ENCODE measurements at places on chromosomes 13 and 19.

DNA sequence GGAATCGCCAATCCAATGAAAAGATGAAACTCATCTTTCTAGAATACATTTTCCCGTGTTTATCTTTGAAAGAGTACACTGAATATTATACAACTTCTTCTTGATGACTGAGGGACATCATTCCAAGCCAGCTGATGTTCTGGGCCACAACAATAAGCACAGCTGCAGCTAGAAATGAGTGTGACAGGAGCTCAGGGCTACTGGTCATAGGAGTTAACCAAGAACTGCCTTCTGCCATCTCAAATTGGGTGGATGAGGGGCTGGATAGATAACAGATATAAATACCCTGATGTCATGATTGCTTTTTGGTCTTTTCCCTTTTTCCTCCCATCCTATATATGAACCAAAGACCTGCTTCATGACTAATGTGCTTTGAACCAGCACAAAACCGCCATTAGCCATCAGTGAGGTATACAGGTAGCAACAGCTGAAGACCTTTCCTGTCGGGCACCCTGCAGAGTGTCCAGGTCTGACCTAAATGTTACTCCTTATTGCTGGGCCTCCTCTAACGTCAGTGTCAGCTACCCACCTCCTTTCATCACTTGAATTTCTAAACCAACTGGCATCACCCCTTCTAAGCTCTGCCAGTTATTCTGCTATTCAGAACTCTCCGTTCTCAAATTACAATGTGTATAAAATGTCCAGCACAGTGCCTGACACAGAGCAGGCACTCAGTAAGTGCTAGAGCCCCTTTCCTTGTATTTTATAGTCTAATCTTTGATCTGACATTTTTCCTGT, 178.2 kb downstream of the ENOX1 start:
- DNase-seq: no peak

DNA sequence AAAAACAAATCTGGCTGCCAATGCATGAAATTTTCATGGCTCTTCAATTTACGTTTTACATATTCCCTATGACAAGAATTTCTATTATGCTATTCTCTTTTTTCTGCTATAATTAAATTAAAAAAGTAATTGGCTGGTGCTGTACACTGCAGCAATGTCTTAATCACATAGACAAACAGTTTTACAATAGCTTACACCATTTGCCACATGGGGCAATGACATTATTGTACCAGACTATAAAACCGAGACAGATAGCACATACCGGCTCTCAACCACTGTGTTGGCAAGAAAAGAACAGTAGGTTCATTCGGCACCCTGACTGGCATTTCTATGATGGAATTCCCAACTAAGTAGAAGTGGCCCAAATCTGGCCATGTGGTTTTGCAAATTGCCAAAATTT, 67.7 kb downstream of the DACH1 start:
- DNase-seq: no peak

DNA sequence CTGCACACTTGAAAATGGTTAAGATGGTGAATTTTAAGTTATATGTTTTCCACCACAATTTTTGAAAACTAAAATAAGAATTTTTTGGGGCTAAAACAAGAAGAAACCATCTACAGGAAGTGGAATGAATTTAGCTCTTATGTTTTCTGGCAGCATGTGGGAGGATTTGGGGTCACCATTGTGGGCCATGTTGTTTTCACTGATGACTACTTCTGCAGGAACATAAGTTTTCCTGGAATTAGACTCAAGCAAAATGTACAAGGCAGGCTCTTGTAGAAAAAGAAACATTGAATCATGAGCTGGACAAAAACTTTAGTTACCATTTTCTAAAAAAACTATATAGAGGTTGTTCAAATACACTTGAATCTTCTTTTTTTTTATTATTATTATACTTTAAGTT, 125.3 kb upstream of the C1QTNF9B start:
- DNase-seq: no peak

DNA sequence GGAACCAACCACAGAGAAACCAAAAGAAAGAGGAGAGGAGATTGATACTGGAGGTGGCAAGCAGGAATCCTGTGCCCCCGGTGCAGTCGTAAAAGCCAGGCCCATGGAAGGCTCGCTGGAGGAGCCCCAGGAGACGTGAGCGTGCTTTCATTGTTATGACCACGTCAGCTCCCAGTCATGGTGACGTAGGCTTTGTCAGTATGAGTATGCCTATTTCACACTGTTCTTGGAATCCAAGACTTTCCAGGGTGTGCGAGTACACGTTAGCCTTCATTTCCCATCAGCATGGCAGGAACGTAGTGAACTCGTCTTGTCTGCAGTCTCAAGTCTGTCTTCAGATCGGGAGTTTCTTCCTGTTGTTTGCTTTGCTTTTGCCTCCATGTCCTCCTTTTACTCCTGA, 15.4 kb upstream of the CHAMP1 start:
- no peak for DNase-seq

DNA sequence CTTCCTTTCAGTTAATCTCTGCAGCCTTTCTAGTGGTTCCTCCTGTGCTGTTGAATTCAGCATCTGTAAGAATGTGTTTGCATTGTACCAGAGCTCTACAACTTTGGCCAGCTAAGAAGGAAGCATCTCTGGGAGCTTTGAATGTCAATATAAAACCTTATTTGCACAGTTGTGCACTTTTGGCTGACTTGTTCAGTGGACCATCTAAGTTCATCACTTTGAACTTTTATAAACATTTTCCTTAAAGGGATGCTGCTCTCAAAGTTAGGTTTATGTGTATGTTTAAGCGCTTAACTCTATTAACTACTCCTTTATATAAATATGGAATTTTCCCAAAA, 15.6 kb downstream of the POLR1D start:
- no peak for DNase-seq

DNA sequence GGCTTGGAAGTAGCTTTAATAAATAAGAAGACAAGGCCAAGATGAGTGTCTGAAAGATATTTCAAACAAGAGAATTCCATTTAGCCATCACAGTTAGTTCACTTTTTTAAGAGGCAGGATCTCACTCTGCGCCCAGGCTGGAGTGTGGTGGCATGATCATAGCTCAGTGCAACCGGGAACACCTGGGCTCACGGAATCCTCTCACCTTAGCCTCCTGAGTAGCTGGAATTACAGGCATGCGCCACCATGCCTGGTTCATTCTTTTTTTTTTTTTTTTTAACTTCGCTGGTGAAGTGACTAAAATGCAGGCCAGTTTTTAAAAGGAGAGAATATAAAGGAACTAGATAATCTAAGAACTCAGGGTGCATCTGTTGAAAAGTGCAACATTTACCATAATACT, 200.3 kb downstream of the KCTD12 start:
- DNase-seq: no peak

DNA sequence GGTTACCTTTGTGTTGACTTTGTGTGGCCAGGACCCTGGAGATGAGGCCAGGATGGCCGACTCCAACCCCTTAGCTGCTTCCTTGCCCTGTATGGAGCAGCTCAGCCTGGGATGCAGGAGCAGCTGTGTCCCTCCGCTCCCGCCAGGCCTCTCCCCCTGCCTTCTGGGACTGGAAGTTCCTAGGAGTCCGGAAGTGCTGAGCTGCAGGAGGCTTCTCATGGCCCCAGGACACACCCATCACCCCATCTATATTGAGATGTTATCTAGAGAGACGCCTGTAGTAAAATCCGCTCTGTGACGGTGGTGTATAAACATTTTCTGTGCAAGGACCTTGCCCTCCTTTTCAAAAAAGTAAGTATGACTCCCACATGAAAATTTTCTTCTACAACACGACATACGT, 27.0 kb downstream of the WTIP start:
- DNase-seq: no peak

- no peak for DNase-seq
These were observed 99.2 kb downstream of the RFC3 start for GRCh38 chr13:33917190-33917589.

- no peak for DNase-seq
These were observed 73.0 kb upstream of the OXGR1 start for GRCh38 chr13:97067017-97067895.

GRCh38 chr19:10112037-10112761, 706 bp downstream of the P2RY11 start:
- no peak for DNase-seq

GRCh38 chr13:110118106-110118505, 188.9 kb downstream of the COL4A1 start:
- no peak for DNase-seq
